Mesangial cell (primary cell): ENCODE measurements at places on chromosomes 4 and X. TPM values are rescaled to one million over a fixed set of nuclear protein-coding genes. Genes with fewer than 3 reads are reported as not detected.

The ZIC3 gene
- total RNA-seq = not detected in 2 replicates

The GATA1 gene
- not detected in 2 replicates for total RNA-seq

The FOXR2 gene
- total RNA-seq = not detected in 2 replicates

The PCDH7 gene
- 26.2 and 70.2 TPM in 2 replicates for total RNA-seq

The GPR50 gene
- total RNA-seq = not detected in 2 replicates

The ITIH6 gene
- not detected in 2 replicates for total RNA-seq

The GPC4 gene
- total RNA-seq = 8.5 and 15.5 TPM in 2 replicates

The UGT2B7 gene
- 50.4 and 185 TPM in 2 replicates for total RNA-seq

The SASH3 gene
- not detected in 2 replicates for total RNA-seq

The XKRX gene
- not detected in 2 replicates for total RNA-seq

The CXCR3 gene
- not detected in 2 replicates for total RNA-seq

The KDM5C gene
- total RNA-seq = 107 and 135 TPM in 2 replicates

The RGN gene
- total RNA-seq = 1.1 and 2.7 TPM in 2 replicates

The SEPSECS gene
- 2.4 and 4.1 TPM in 2 replicates for total RNA-seq

The TLR2 gene
- total RNA-seq = 7.8 and 9.3 TPM in 2 replicates

The BST1 gene
- total RNA-seq = 12.8 and 18.6 TPM in 2 replicates

The TMEM150C gene
- 1.1 and 3.8 TPM in 2 replicates for total RNA-seq

The DCLK2 gene
- 15.6 and 23.2 TPM in 2 replicates for total RNA-seq

The PAGE1 gene
- not detected in 2 replicates for total RNA-seq

The IL13RA1 gene
- 18.7 and 43.9 TPM in 2 replicates for total RNA-seq

The TLR10 gene
- not detected in 2 replicates for total RNA-seq

The UGT2B10 gene
- not detected in 2 replicates for total RNA-seq

The CCNQ gene
- total RNA-seq = 33.3 and 50.8 TPM in 2 replicates

The PPP2R2C gene
- not detected in 2 replicates for total RNA-seq

The MAGEA10 gene
- not detected in 2 replicates for total RNA-seq

The APLN gene
- 0.33 TPM in 1 of 2 replicates, not detected in the other for total RNA-seq

The NAT8L gene
- 0.81 and 3.2 TPM in 2 replicates for total RNA-seq
